ENCODE measurements at places on chromosomes 5 and 9.

DNA sequence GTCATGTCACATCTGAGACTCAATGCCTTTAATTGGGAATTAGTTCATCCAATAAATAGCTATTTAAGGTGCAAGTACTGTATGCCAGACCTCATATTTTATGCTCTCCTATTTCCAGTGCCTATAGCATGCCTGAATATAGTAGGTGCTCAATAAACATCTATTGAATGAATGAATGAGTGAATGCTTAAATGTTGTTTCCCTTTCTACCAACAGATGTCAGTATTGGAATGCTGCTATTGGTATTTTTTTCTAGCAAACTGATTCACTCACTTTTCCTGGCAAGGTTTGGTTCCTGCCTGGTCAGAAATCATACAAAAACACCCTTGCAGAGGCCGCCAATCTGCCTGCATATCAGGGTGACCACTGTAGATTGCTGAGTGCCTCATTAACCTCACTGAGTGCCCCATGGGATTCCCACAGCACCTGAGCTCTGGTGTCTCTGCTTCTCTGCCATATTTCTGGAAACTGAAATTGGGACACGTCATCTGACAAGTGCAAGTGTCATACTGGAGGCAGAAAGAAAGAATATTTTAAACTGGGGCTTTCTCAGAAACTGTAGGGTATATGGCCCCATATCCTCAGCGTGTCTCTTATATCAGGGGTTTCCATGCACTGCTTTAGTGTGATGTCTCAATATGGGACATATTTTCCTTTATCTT, 359.7 kb downstream of the TRIM32 start:
- DNase-seq: no peak

DNA sequence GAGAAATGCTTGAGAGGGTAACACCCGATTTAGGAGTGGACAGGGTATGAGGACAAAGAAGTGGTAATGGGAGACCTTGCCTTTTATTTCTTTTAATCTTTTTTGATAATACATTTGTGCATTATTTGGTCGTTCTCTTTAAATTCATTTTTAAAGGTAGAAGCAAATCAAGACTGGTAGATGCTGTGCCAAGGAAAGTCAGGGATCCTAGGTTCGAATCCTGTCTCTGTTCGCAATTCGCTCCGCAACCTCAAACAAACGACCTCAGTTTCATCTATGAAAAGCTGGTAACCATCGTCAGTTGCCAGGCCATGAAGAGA, 353 bp upstream of the TMED9 start:
- no peak for DNase-seq

- DNase-seq: no peak
Observed at GRCh38 chr9:22046243-22046885, 37.3 kb upstream of the CDKN2B start.

DNA sequence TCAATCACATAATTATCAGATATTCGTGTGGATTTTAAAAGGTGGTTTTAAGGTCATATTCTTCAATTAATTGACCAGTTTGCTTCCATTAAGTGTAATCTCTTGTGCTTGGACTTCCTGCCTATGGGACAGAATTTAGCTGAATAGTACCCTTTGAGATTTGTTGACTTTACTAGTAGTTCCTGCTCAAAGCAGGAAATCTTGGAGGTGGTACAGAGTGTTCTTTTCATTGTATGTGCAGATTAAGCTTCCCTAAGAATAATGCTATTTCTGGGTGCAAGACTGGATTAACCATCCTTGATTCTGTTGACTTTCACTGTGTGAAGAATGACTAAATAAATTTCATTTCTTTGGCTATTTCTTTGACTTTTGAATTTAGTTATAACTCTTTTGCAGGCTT, 45.4 kb upstream of the ELL2 start:
- DNase-seq: no peak

GRCh38 chr5:80069918-80070318, 34.8 kb downstream of the THBS4 start:
- DNase-seq: no peak

GRCh38 chr9:135186248-135187164, 99.0 kb downstream of the OLFM1 start:
- DNase-seq: no peak
